CD4-positive, alpha-beta T cell treated with Interferon alpha-2 for 1 hour (primary cell): ENCODE measurements at places on chromosomes 2 and 18.
A peak's percentile ranks its signal among the peaks of the same experiment; 100 is the strongest.

GRCh38 chr2:16281451-16282335 lies 341.3 kb downstream of the MYCN start:
- no peak for DNase-seq

- no peak for DNase-seq
These were observed 47.0 kb upstream of the SPAG16 start for GRCh38 chr2:213237251-213237650.

GRCh38 chr2:217966423-217967070 lies 36.2 kb downstream of the TNS1 start:
- no peak for DNase-seq

DNA sequence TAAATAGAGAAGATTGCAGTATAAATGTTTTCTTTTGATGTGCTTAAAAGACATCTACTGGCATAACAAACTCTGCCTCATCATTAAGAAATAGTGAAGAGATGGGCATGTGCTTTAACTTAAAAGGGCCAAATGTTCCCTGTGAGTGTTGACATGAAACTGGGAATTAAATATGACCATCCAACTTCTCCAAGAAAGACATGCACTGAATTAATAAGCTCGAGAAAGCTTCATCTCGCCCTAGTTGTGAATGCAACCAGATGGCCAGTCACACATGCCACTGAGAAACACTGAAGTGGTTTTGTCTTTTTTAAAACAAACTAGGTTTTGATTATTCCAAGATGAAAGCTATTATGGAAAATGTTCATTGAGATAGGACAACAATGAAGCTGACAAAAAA lies 479.2 kb downstream of the RIT2 start:
- no peak for DNase-seq

- no peak for DNase-seq
These were observed 36.0 kb downstream of the TTC27 start for GRCh38 chr2:32663864-32664263.

- DNase-seq = no peak
These were observed 69.3 kb upstream of the BZW1 start for GRCh38 chr2:200742426-200742825.

GRCh38 chr2:20868377-20868776 lies 45.5 kb upstream of the LDAH start:
- peak; percentile 1 for DNase-seq

DNA sequence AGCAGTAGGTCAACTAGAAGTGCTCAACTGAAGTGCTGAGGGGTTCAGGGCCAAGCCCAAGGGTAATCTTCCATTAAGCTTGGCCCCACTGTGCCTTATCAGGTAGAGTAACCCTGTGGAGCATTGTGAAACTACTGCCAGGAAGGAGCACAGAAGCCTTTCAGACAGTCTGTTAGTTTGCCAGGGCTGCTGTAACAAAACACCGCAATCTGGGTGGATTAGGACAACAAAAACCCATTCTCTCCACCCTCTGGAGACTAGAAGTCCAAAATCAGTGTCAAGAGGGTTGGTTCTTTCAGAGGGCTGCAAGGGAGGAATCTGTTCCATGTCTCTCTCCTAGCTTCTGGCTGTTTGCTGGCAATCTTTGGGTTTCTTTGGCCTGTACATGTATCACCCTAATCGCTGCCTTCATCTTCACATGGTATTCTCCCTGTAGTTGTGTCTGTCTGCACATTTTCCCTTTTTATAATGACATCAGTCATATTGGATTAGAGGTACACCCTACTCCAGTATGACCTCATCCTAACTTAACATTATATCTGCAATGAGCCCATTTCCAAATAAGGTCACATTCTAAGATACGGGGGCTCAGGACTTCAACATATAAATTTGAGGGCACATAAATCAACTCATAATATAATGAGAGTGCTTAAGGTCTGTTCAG lies 21.2 kb downstream of the VIT start:
- no peak for DNase-seq

GRCh38 chr2:175824243-175824642 lies 177.8 kb downstream of the LNPK start:
- DNase-seq = no peak

DNA sequence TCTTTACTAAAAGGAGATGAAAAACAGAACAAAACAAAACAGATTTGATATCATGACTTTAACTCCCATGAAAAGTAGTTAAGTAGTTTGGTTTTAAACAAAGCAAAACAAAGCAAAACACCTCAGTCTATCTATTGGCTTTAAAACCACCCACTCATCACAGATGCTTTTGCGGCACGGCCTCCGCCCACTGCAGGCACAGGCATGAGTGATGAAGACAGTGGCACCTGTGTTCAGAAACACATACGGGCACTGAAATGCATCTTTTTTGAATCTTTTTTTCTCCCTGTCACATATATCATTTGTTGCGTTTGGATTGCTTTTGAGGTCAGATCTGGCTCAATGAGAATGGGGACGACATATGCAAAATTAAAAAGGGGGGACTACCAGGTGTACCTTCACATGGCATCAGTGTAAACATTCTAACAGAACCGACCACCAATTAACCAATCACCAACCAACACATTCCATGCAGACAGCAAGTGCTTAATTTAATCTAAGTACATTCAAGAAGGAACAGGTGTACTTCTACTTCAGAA lies 147.4 kb upstream of the REV1 start:
- no peak for DNase-seq

DNA sequence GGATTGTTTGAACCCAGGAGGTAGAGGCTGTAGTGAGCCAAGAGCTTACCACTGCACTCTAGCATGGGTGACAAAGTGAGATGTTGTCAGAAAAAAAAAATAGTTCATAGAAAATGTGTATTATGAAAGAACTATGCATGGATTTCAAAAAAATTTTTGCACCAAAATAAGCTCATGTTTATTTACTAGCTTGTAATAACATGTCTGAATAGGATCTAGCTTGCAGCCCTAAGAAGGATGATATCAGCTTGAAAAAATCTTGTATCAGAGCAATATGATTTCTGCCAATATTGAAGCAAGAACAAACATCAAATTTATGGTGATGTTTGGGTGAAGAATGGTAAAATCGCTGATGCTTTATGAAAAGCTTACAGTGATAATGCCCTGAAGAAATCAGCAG lies 97.0 kb upstream of the RFX8 start:
- DNase-seq = no peak

DNA sequence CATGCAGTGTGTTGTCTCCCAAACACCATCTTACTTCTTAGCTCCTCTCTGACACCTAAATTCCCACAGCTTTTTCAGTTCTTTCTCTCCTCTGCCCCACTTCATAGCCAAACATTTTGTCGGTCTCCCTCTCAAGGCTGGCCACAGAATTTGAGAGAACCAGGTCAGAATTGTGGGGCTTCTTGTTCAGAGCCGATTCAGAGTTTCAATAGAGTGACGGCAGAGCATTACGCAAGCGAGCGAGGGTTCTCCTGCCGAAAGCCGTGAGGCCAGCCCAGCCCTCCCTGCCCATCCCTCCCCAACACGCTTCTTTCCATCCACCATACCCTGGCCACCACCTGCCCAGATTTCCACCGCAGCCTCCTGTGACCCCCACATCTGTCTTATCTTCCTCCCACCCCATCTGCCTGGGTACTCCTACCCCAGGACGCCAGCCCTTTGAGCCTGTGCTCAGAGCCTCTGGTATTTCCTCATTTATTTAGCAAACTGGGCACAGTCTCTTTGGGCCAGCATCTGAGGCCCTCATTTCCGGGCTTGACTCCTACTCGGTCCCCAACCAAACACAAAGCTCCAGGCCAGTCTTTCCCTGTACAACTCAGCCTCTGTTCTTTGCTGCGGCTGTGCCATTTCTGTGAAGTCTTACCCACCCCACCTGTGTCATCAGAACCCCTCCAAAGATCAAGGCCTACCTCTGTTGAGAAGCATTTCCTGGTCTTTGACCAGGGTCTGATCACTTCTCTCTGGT lies 70.0 kb upstream of the MAP4K4 start:
- no peak for DNase-seq

DNA sequence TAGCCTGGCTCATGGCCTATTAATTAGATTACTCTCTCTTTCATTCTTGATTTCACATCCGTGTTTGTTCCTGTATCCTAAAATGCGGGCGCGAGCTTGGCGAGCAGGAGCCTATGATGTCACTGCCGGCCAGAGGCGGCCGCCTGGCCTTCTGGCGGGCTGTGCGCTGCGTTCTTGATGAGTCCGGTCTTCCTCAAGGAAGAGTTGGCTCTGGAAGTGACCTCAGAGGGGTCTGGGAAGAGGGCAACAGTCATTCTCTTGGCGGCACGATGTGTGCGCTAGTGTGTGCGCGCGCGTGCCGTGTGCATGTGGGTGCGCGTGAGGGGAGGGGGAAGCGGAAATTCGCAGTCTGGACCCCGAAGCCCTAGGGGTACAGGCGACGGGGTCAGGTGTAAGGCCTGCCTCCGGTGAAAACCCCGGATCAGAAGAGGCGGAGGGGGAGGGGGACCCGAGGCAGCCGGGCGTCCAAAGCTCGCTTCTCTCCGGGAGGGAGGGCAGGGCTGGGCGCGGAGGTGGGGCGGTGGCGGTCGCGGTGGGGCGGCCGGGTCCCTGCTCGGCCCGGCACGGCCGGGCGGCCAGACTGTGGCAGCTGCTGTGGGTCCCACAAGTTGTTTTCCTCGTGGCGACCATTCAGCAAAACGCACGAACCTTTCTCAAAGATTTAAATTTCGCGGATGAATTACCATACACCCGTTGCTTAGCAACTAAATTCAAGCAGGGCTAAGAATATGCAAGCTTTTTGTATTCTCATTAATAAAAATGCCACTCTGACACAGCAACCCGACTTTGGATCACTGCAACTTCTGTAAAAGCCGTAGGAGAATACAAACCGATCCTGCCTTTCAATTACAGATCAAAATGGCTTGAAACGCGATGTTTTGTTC lies 8.4 kb downstream of the POU3F3 start:
- no peak for DNase-seq

GRCh38 chr18:29644276-29644675 lies 1398.3 kb downstream of the DSC3 start:
- no peak for DNase-seq

DNA sequence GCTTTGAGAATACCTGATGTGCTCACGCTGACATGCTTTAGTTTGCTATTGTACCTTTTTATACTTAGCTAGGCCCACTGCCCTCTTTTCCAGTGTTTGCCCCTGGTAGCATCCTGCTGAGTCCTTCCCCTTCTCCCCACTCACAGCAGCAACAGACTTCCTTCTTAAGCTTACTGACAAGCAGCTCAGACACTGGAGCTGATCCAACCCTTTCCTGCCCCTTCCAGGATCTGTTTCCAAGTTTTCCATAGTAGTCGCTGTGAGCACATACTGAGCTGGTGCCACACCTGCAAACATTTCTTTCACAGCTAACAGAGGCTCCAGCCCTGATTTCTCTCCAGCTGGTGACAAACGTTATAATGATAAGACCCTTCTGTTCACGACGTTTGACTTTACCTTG lies 991.4 kb upstream of the CELF4 start:
- DNase-seq = no peak

GRCh38 chr2:238252766-238253630 lies 13.2 kb upstream of the HES6 start:
- no peak for DNase-seq

DNA sequence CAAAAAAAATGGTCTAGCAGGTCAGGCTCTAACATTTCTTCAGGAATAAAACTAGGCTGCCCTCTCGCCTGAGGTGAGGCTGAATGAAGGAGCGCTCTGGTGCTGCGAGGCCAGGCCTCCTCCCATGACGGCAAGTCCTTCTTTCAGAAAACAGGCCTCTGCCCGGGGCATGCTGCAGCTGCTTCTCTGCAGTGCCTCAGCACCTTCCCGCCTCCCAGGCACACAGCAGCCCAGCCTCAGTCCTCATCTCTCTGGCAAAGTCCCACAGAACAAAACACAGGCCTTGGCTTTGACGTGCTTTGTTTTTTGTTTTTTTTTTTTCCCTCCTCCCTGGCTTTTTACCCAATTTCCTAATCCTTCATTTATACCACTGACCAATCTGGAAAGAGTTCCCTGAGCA lies 74.8 kb downstream of the BCL11A start:
- DNase-seq = no peak

DNA sequence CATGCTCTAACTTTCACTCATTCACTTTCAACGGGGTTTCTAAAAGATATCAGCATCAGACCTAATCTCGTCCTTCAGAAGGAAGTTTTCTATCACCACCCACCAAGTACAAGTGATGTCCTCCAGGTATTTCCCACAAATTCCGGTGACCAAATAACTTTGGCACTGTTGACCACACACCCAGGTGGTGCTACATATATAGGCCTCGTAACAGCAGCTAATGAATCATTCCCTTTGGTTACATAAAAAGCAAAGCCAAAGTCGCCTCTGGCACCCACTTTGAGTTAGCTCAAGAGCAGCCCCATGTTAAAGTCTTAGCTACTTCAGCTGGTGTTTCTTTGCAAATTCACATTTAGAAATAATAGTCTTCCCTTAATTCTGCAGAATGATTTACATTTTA lies 138.2 kb upstream of the OSR1 start:
- no peak for DNase-seq

GRCh38 chr2:109450574-109451273 lies 163.0 kb downstream of the SEPTIN10 start:
- DNase-seq = no peak

- no peak for DNase-seq
These were observed 1.1 kb upstream of the NEMP2 start for GRCh38 chr2:190535586-190535985.

DNA sequence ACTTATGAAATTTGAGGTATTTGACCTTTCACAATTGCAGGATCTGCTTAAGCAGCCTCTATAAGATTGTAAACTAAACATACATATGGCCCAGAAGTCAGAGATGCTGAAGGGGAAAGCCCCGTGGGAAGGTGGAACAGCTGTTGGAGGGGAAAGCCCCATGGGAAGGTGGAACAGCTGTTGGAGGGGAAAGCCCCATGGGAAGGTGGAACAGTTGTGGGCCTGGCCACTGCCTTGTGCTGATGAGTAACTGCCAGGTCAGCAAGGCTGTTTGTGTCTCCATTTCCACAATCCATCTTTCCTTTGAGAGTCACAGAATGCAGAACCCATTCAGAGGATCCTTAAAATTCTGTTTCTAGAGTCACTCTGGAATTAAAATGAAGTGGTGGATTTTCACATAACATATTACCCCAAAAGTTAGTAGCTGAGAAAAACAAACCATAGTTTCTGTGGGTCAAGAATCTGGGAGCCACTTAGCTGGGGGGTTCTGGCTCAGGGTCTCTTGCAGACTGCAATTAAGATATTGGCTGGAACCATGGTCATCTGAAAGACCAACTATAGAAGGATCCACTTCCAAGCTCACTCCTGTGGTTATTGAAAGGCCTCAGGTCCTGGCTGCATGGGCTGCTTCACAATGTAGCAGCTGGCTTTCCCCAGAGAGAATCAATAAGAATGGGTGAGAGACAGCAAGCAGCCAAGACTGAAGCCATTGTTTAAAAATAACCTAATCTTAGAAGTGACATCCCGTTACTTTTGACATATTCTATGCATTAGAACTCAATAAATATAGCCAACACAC lies 86.6 kb upstream of the CAVIN2 start:
- DNase-seq = no peak
